ENCODE measurements at places on chromosomes 4 and X.

DNA sequence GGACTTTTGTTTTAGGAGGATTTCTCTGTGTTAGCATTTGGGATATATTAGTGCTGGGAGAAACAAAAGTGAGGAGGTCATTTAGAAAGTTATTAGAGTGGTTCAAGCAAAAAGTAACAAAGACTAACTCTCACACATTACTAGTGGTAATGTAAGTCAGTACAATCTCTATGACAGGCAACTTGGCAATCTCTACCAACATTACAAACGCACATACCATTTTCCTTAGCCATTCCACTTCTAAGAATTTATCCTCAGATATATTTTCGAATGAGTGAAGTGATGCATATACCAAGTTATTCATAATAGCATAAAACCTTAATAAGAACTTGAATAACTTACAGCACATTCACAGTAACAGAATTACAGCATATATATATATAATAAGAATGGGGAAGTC lies 146.2 kb downstream of the PRSS12 start:
- DNase-seq = no peak

GRCh38 chr4:141301216-141301615 lies 80.5 kb downstream of the ZNF330 start:
- DNase-seq = no peak

- no peak for DNase-seq
Observed at GRCh38 chr4:2299794-2300193, 37.9 kb upstream of the MXD4 start.

- peak; percentile 7 for DNase-seq
Observed at GRCh38 chrX:149825424-149825823, 43.7 kb downstream of the MAGEA9 start.

- no peak for DNase-seq
Observed at GRCh38 chr4:98685225-98686042, 27.0 kb upstream of the TSPAN5 start.

DNA sequence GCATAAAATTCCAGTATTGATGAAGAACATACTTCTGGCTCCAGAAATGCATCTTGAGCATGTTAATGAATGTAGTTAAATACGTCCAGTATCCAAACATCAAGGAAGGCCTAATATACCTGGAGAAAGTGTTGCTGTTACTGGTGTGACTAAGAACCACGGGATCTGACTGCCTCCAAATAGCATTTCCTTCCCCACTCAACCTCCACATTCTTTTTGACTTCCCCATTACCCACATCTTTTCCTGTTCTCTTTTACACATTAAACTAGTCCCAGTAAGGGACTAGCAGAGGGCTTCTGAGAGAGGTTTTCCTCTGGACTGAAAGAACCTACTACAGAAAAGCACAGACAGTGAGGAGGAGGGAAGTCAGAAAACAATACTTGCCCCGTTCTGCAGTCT lies 482.8 kb upstream of the HTR2C start:
- no peak for DNase-seq

- peak; percentile 72 for DNase-seq
Observed at GRCh38 chr4:20126906-20127305, 124.8 kb upstream of the SLIT2 start.

DNA sequence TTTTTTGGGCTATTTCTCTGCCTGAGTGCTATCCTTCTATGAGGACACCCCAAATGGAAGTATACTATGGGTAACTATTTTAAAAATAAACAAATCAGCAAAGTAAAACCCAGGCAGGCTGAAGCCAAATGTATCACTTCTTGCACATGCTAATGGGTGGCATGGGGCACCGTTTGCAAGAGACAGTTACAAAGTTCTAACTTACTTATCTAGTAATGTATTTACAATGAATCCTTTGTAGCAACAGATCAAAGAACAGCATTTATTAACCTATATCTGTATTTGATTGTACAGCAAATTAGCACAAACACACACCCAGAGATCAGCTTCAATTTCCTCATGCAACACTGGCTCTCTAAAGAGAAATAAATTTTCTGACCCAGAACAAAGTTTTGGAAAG lies 225.5 kb downstream of the ZNF674 start:
- DNase-seq = no peak

GRCh38 chrX:131316260-131316659 lies 27.2 kb upstream of the IGSF1 start:
- DNase-seq = peak; percentile 0

GRCh38 chr4:186104114-186104889 lies at the start of gene FAM149A:
TSS of gene FAM149A (plus strand) at chr4:186104704.
- DNase-seq = no peak

GRCh38 chrX:136199365-136199764 lies 51.8 kb downstream of the MAP7D3 start:
- no peak for DNase-seq

All from fibroblast of upper back skin (primary cell).